ENCODE measurements at places on chromosomes 3 and 15.

GRCh38 chr3:72613871-72614270, 234.4 kb downstream of the SHQ1 start:
- DNase-seq: no peak

DNA sequence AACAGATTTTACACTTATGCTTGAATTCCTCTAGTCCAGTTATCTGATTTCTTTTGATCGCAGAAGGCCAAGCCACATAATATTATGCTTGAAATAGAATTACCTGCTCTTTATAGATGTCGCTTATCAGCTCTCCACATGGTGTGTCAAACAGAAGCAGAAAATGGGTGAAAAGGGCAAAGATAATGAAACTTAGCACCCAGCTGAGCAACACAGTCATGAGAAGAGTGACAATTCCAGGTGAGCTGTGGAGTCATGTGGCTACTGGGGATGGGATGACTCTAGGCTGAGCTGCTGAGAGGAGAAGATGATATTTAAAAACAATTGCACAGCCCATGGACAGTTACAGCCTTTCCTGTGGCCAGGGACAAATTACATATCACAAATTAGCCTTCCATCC, 398.7 kb upstream of the PDZRN3 start:
- DNase-seq: no peak

DNA sequence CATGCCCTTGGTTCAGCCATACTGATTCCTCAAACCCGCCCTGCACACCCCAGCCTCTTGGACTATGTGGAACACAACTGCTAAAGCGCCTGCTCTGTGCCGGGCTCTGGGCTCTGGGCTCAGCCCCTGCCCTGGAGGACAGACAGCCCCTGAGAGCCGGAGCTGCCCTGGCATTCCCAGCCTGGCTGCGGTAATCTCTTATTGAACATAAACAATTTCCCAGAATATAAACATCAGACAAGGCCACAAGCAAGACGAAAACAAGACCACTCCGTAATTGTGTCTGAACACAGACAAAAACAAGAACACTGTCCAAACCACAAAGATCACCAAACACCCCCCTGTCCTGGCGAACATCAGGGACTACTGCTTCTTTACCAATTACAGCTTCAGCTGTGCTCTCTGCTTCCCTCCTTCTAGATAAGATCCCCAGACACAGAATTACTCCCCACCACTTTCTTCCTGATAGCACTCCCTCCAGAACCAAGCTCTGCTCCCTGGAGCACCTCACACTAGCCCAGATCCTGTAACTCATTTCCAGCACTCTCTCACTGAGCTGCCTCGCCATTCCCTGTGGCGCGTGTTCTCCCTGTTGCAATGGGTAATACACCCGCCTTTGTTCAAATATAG, 57.1 kb upstream of the TLE3 start:
- no peak for DNase-seq

- no peak for DNase-seq
These were observed 60.6 kb upstream of the XCR1 start for GRCh38 chr3:46087871-46088270.

GRCh38 chr3:151804267-151804666, 9.6 kb upstream of the AADAC start:
- no peak for DNase-seq
